ENCODE measurements at places on chromosomes 5 and 9. TPM values are rescaled to one million over a fixed set of nuclear protein-coding genes. Genes with fewer than 3 reads are reported as not detected.

Gene F2R
- 5.9 TPM for total RNA-seq

Gene HSPB3
- not detected for total RNA-seq

Gene TSLP
- 0.15 TPM for total RNA-seq

Gene FSTL4
- total RNA-seq = 0.17 TPM

Gene GABRA6
- not detected for total RNA-seq

Gene PCDHGA5
- 0.24 TPM for total RNA-seq

Gene LRRTM2
- total RNA-seq = 0.07 TPM

Gene DOCK2
- 345 TPM for total RNA-seq

Gene LEAP2
- 2.2 TPM for total RNA-seq

Gene IL4
- 6.0 TPM for total RNA-seq

Gene IL13
- 0.51 TPM for total RNA-seq

Gene GFI1B
- total RNA-seq = not detected

Gene SLCO6A1
- total RNA-seq = not detected

Gene GAS1
- 0.16 TPM for total RNA-seq

Gene ZNG1F
- total RNA-seq = 8.3 TPM

DNA sequence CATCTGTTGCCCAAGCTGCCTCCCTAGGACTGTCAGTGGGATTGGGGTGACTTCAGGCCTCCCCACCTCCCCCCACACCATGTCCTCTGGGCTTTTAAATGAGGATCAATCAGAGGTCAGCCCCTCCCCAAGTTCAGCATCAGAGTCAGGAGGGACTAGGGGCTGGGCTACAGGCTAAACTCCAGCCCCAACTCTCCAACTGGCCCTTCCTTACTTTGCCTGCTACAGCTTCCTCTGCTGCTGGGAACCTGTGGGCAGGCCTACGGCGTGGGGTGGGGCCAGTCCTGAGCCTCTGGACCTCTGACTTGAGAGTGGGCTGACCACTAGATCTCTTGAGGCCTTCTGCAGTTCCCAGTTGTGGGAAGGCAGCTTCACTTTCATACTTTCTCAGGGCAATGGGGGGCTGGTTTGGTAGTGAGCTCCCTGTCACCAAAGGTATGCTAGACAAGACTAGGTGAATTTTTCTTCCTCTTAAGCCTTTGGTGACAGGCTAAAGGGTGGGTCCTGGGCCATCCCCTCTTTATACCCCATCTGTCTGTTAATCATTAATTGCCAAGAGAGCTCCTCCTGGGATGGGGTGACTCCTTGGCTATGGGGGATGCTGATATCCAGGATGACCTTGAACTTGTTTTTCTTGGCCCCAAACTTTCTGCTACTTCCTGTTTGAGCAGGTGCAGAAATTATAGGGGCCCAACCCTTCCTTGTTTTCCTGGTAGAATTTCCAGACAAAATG is 10.8 kb upstream of the DAB2IP start:
- H3K27me3 ChIP-seq = no peaks in the 10 kb centered on the region
- no peaks in the 10 kb centered on the region for H3K36me3 ChIP-seq
- no peak for DNase-seq
- H3K27ac ChIP-seq = no peak overlapping the region

- H3K27me3 ChIP-seq = peaks cover 13% of the 10 kb centered on the region
- H3K36me3 ChIP-seq = no peaks in the 10 kb centered on the region
- no peak for DNase-seq
- no peak overlapping the region for H3K4me3 ChIP-seq
- H3K4me1 ChIP-seq = peaks cover 13% of the 10 kb centered on the region
Measured at GRCh38 chr5:141477815-141478214, 2.0 kb downstream of the PCDHGC3 start.

- H3K4me1 ChIP-seq = no peaks in the 10 kb centered on the region
- H3K36me3 ChIP-seq = no peaks in the 10 kb centered on the region
- H3K27me3 ChIP-seq = no peaks in the 10 kb centered on the region
- no peak overlapping the region for H3K4me3 ChIP-seq
- H3K27ac ChIP-seq = no peak overlapping the region
- no peak for DNase-seq
Measured at GRCh38 chr9:99255651-99256050, 33.6 kb downstream of the SEC61B start.

DNA sequence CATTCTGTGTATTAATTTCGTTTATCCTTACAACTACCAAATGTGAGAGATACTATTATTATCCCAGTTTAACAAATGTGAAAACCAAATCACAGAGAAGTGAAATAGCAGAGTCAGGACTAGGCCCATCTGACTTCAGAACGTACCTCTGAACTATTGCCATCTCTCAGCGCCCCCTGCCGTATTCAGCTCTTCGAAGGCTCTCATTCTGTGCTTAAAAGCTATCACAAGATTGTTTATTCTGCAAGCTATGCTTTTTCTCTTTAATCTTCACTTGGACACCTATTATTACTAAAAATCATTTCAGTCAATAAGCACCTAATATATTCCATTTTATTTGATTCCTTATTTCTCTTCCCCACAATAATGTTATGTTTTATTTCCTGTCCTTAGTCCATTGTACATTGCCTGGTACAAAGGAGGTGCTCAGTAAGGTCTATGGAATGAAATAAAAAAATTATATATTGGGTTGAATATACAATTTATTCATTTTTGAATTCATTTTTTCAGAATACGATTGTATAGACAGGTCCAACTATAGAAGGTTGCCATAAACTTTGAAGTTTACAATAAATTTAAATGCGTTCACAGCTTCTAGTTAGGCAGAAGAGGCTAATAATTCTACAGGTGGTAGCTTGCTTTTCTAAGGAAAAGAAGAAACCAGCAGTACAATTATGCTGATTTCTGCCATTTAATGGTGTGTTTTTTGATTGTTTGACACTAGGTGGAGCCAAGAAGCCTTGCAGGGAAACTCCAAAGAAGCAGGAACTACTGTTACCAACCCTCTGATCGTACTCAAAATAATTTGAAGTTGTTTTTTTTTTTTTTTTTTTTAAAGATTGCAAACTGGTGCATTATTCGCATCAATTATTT is 202.2 kb upstream of the DMRTA1 start:
- no peaks in the 10 kb centered on the region for H3K4me1 ChIP-seq
- no peaks in the 10 kb centered on the region for H3K36me3 ChIP-seq
- DNase-seq = peak; percentile 26
- H3K27me3 ChIP-seq = no peaks in the 10 kb centered on the region

GRCh38 chr9:135931349-135931820 is 24.0 kb upstream of the CAMSAP1 start:
- DNase-seq = no peak
- H3K36me3 ChIP-seq = peaks cover 4% of the 10 kb centered on the region
- H3K4me1 ChIP-seq = no peaks in the 10 kb centered on the region
- H3K27ac ChIP-seq = no peak overlapping the region
- H3K4me3 ChIP-seq = no peak overlapping the region

- H3K4me3 ChIP-seq = no peak overlapping the region
- H3K4me1 ChIP-seq = no peaks in the 10 kb centered on the region
- H3K36me3 ChIP-seq = no peaks in the 10 kb centered on the region
- no peaks in the 10 kb centered on the region for H3K27me3 ChIP-seq
Measured at GRCh38 chr9:72420783-72421182, 55.8 kb upstream of the ZFAND5 start.

DNA sequence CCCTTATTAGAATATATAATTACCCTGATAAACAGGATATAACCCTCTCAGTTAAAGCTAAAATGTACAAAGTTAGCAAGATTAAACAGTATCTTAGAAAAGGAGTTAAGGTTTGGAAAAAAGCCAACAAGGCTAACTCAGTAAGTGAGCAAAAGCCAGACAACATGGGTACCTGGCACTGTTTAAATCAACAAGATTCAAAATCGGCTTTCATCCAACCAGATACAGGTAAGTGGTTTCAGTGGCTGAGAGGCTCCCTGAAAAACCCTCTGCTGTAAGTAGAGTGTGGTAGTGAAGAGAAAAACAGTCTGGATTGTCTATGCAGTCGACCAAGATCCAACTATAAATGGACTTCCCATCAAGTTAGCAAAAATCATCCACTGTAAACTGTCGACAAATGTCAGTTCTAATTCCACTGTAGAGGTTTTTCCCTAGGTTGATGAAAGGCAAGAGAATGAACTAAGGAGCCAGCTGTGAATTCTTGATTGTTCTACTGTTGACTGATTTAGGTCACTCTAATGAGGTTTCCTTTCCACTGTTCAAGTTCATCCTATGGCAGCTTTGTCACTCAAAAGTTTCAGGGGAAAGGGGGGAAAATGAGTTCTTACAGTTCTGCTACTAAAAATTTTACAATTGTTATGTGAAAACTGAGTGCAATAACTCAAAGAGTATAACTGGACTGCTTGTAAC is 27.3 kb downstream of the ETF1 start:
- H3K27ac ChIP-seq = no peak overlapping the region
- H3K27me3 ChIP-seq = no peaks in the 10 kb centered on the region
- DNase-seq = no peak
- peaks cover 79% of the 10 kb centered on the region for H3K36me3 ChIP-seq

GRCh38 chr5:40333459-40334241 is 346.1 kb upstream of the PTGER4 start:
- H3K27ac ChIP-seq = no peak overlapping the region
- no peak for DNase-seq
- H3K27me3 ChIP-seq = no peaks in the 10 kb centered on the region
- no peak overlapping the region for H3K4me3 ChIP-seq
- H3K36me3 ChIP-seq = no peaks in the 10 kb centered on the region

DNA sequence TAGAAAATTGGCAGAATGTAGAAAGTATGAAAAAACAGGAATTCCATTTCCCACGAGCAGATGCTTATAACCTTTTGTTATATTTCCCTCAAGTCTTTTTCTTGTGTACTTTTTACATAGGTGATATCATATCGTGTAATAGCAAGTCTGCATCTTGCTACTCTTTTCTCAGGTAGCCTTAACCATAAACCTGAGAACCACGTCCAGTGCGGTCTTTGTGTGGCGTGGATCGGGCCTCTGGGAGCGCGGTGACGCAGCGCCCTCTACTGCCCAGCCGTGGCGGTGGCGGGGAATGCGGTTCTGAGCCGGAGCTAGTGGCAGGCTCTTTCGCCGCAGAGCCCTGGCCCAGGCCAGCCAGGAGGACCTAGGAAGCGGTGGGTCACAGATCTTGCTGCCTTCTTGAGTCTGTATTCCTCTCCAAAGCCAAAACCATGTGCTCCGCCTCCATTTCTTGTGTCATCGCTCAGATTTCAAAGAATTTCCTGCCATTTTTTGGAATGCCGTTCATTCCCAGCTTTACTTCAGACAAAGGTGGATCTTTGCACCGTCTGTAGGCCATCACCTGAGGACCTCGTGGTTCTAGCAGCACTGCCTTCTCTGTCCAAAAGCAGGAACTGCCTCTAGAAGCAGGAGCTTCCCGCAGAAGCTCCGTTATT is 71.9 kb downstream of the MVB12B start:
- no peak overlapping the region for H3K27ac ChIP-seq
- H3K4me1 ChIP-seq = peaks cover 28% of the 10 kb centered on the region
- H3K27me3 ChIP-seq = no peaks in the 10 kb centered on the region
- peak; percentile 60 for DNase-seq
- no peaks in the 10 kb centered on the region for H3K36me3 ChIP-seq
- H3K4me3 ChIP-seq = no peak overlapping the region

DNA sequence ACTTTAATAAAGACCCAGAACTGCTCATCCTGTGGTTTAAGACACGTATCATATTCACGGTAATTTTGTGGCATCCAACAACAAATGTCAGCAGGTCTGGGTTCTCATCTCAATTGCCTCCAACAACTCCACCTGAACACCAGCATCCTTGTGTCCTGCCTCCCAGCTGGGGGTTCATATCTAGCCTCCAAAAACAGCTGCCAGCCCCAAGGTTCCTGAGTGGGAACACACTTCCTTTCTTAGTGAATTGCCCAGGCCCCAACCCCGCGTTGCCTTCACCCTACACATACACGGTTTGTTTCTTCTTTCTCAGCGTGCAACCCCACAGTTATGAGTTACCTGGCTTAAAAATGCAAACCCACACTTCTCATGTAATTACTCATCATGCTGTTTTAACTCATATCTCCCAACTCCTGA is 77.9 kb downstream of the SEMA4D start:
- H3K27me3 ChIP-seq = no peaks in the 10 kb centered on the region
- H3K4me1 ChIP-seq = peaks cover 86% of the 10 kb centered on the region
- no peaks in the 10 kb centered on the region for H3K36me3 ChIP-seq
- DNase-seq = no peak
- H3K4me3 ChIP-seq = peak overlapping the region; percentile 15

GRCh38 chr5:117242028-117242427 is 667.4 kb upstream of the SEMA6A start:
- no peak overlapping the region for H3K27ac ChIP-seq
- H3K36me3 ChIP-seq = no peaks in the 10 kb centered on the region
- no peaks in the 10 kb centered on the region for H3K27me3 ChIP-seq
- no peak for DNase-seq
- H3K4me3 ChIP-seq = no peak overlapping the region

GRCh38 chr5:59955241-59955640 is 61.7 kb upstream of the PDE4D start:
- H3K4me3 ChIP-seq = no peak overlapping the region
- no peak overlapping the region for H3K27ac ChIP-seq
- no peaks in the 10 kb centered on the region for H3K36me3 ChIP-seq
- no peaks in the 10 kb centered on the region for H3K27me3 ChIP-seq

- H3K4me3 ChIP-seq = no peak overlapping the region
- no peaks in the 10 kb centered on the region for H3K4me1 ChIP-seq
- no peak for DNase-seq
- H3K36me3 ChIP-seq = no peaks in the 10 kb centered on the region
- H3K27ac ChIP-seq = no peak overlapping the region
Measured at GRCh38 chr5:38071831-38072694, 186.3 kb upstream of the EGFLAM start.

- H3K4me1 ChIP-seq = peaks cover 30% of the 10 kb centered on the region
- H3K4me3 ChIP-seq = no peak overlapping the region
- no peaks in the 10 kb centered on the region for H3K27me3 ChIP-seq
Measured at GRCh38 chr9:5838884-5839571, 6.1 kb upstream of the ERMP1 start.

- H3K4me1 ChIP-seq = peaks cover 36% of the 10 kb centered on the region
- peak overlapping the region; percentile 89 for H3K4me3 ChIP-seq
- peak overlapping the region; percentile 91 for H3K27ac ChIP-seq
- H3K36me3 ChIP-seq = peaks cover 4% of the 10 kb centered on the region
Measured at GRCh38 chr5:172004824-172005237, 1.6 kb downstream of the FBXW11 start.

DNA sequence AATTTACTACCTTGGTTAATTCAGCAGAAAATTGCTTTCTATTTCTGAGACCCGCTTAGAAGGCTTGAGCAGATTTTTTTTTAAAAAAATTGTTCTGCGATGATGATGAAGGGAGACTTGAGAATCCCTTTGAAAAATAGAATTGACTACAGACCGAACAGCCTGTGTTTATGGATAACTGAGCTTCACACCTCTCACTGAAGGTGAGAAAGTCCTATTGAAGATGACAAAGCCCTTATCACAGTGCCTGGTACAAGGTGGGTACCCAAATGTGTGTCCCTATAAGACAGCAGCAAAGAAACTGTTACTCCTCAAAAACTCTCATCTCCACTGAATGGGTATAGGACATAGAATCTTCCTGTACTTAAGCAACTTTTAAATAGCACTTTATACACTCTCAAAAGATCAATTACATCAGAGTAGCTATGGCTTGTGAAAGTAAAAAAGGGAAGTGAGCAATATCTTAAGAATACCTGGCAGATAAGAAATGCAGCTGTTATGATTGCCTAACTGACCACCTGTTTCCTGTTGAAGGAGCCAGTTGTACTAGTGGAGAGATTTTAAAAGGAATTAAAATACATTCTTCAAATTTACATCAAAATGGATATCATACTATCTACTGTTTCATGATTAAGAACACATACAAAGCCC is 419.7 kb downstream of the CHSY3 start:
- no peak overlapping the region for H3K4me3 ChIP-seq
- no peaks in the 10 kb centered on the region for H3K36me3 ChIP-seq
- H3K4me1 ChIP-seq = no peaks in the 10 kb centered on the region
- H3K27ac ChIP-seq = no peak overlapping the region
- DNase-seq = no peak

Data from naive thymus-derived CD4-positive, alpha-beta T cell (primary cell).